Stimulated activated CD4-positive, alpha-beta T cell treated with anti-CD3 and anti-CD28 coated beads, Interleukin-12 subunit alpha, Interleukin-12 subunit beta, amount 100 ng/mL, for 24 hours (primary cell): ENCODE measurements at places on chromosomes 2 and 18.

DNA sequence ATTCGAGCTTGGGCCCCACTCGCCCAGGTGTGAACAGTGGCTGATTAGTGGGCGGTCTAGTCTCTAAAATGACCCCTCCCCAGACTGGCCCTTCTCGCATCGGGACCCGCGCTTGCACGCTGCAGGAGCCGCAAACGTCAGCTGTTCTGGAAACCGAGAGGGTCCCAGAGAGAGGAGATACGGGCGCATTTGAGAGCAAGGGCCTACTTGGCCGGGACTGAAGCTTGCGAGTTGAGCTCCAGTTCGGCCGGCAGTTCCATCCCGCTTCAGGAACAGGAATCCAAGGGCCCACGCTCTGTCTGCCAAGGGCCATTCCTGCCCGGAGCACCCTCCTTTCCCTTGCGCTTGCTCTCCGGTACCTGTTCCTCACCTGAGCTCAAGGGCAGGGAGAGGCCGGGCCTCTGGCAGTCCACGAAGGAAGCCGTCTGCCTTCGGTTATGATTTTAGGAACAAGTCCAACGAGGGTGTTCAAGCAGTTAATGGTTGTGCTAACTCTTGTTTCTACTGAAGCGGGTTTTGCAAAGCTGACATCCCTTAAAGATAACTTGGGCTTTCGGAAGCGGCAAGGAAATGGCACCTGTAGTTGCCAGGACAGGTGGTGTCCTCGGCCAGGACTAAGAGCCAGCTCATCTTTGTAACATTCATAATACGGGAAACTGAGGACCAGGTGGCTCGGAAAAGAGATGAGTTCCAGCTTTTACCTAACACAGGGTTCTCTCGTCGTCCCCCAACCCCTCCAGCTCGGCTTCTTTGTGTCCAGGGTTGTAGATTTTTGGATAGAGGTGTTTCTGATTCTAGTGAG is 3.9 kb upstream of the DLX1 start:
- no peak for DNase-seq

- DNase-seq = peak; percentile 4
Measured at GRCh38 chr18:44895176-44895798, 214.6 kb downstream of the SETBP1 start.

GRCh38 chr2:50108245-50108644 is 923.7 kb downstream of the NRXN1 start:
- DNase-seq = no peak

DNA sequence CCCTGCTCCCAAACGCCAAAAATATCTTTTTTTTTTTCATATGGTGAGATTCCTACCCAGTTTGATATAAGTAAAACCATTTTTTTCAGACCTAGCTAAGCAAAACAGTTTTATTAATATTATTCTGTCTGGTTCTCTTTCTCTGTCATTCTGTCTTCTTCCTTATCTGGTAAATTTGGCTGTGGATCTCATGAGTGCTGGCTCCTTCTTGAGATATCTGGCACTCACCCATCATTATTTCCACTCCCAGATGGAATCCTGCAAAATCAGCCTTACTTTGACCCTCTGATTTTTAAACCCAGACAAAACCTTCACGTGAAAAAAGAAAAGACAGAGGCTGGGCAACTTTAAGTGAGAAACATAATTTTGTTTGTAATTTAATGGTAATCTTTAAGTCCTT is 373.6 kb downstream of the NYAP2 start:
- no peak for DNase-seq

DNA sequence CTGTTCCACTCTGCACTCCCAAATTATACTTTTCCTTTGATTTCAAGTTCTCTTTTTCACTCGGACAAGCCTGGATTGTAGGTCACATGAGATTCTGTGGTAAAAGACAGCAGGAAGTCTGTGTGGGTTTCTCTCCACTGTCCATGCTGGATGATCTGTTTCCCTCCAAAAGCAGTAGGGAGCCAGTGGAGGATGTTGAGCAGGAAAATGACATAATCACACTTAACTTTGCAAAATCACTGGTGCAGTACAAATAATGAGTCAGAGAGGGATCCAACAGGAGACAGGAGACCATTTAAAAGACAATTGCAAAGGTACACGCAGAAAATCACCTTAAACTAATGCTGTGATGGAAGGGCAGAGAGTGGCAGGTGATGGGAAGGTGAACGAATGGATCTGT is 301.3 kb downstream of the ZNF407 start:
- DNase-seq = no peak

DNA sequence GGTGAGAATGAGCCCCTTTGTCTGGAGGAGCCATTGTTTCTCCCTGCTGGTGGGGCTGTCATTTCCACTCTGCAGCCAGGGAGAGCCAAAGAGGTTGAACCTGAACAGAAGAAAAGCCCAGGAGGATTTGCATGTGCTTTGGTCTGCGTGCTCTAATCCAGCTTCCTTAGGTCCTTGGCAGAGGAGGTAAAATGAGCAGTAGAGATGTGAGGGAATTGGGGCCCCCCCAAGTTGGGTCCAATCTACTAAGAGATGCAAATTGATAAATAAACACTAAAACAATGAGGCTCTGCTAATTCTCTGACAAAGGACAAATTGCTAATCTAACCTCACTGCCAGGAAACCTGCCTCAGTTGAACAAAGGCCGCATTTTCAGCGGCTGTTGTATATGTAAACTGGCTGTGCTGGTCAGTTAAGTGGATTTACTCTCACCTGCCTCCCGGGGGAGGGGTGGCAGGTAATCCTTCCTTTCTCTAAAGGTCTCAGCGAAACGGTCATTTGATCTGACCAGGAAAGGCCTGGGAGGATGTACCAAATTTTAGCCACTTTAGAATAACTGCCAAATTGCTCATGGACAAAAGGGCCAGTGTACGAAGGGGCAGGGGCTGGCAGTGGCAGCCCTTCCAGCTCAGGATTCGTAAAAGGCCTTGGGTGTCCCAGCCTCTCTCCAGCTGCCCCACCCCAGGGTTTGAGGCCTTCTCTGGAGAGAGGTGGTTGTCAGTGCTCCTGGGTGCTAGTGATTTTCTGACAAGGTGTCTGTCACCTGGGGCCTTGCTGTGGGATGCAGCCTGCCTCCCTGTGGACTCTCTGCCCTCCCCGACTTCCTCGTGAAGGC is 193.6 kb downstream of the MIB1 start:
- no peak for DNase-seq

GRCh38 chr18:55227771-55228170 is 268.5 kb upstream of the CCDC68 start:
- DNase-seq = no peak
